ENCODE measurements at places on chromosomes 2 and 18.

- no peak for DNase-seq
Observed at GRCh38 chr18:61133783-61134182, 199.4 kb upstream of the CDH20 start.

DNA sequence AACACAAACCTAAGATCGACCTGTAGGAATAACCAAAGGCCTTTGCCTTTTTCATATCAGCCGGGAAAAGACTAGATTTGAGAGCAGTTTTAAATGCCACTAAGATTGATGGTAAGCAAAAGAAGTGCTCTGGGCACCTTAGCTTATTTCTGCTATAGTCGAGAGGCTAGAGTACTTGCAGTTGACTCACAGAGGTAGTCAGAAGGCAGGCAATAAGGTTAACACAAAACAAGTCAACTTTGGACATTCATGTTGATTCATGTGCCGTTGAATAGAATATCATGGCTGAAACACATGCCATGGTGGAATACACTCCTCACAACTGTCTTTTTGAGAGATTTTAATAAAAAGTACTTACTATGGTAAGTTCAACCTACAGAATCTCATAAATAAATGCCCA is 507.6 kb downstream of the ZEB2 start:
- no peak for DNase-seq

DNA sequence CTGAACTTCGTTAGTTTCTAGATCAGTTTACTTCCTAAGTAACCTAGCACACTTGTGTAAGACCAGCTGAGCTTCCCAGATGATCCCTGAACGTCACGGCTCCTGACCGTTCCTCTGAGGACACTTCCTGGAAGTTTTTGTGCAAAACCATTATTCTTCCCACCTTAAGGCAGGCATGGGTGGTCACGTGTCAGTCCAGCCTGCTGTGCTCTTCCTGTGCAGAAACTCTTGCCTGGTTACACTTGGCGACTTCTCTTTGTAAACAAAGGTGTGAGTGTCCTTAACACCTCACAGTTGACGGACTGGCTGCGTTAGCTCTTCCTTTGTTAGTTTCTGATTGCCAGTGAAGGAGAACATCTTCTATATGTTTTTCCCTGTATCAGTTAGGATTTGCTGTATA is 118.3 kb downstream of the SH3RF3 start:
- DNase-seq, result no peak

GRCh38 chr2:225558399-225559071 is 159.0 kb downstream of the NYAP2 start:
- no peak for DNase-seq

- DNase-seq, result no peak
Observed at GRCh38 chr2:188134241-188134640, 157.4 kb upstream of the GULP1 start.

DNA sequence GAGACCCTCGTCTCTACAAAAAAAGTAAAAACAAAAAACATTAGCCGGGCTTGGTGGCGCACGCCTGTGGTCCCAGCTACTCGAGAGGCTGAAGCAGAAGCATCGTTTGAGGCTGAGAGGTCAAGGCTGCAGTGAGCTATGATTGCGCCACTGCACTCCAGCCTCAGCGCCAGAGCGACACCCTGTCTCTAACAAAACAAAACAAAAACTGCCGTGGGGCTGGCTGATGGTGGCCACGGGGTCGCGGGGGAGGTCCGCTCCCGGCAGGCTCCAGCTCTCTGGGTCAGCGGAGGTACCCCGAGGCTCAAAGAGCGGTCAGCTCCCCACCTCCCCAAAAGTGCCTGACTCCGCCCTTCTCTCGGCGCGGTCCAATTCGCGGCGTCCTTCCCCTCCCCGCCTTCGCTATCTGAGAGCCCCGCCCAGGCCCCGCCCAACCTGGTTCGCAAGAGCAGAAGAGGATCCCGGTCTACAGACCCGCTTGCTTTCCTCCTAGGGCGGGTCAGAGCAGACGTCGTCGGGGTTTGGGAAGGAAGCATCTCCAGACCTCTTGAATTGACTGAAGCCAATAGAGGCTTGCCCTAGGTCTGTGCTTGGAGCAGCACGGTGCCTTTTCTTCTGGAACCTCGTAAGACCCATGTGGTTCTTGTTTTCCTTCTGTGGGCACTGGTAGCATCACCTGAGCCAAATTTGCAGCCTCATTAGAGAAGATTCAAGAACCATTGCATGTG is 7.8 kb downstream of the RAX start:
- no peak for DNase-seq

GRCh38 chr2:165182029-165182428 is 21.8 kb downstream of the SCN3A start:
- no peak for DNase-seq

All from activated T-cell treated with anti-CD3 and anti-CD28 coated beads for 1 hour (primary cell).